ENCODE measurements at places on chromosomes 1 and 21.

GRCh38 chr1:162456323-162456722 is 41.3 kb upstream of the UHMK1 start:
- no peak for DNase-seq

DNA sequence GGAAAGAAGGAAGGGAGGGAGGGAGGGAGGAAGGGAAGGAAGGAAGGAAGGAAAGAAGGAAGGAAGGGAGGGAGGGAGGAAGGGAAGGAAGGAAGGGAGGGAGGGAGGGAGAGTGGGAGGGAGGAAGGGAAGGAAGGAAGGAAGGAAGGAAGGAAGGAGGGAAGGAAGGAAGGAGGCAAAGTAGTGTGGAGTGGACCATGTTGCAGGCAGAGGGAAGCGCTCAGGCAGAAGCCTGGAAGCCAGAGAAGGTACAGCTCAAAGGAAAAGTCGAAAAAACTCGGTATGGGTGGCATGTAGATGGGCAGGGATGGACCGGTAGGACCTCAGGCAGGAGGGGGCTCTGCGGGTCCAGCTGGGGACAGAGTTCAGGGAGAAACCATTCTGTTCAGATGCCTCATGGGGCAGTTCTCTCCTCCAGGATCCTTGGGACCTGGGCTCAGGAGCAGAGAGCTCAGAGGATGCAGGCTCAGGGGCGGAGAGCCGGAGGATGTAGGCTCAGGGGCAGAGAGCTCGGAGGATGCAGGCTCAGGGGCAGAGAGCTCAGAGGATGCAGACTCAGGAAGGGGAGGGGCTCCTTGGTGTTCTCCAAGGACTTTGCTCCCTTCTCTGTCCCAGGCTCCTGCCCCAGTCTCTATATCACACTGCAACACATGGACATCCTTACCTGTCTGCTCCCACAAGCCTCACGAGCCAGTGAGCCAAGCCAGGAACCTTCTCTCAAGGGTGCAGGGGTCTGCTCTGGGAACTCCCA is 13.6 kb upstream of the PADI3 start:
- no peak for DNase-seq

DNA sequence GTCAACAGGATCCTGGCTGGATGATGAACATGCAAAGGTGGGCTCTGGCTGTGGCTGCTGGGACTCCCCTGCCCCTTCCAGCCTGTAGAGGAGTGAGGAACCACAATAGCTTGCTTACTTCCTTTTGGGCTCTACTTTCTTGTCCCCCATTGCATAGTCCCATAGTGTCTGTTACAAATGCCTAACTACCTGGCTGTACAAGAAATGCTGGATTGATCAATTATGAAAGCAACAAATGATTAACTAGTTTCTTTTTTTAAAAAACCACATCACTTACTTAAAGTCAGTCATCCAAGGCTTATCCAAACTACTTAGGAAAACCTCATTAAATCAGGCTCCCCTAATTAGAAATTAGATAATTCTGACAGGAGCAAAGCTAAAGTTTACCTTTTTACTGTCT is 514.1 kb upstream of the PKN2 start:
- no peak for DNase-seq

GRCh38 chr1:175192111-175192629 is 406 bp downstream of the KIAA0040 start:
- DNase-seq: no peak

GRCh38 chr1:204577794-204578478 is 61.7 kb downstream of the MDM4 start:
- DNase-seq: no peak

- DNase-seq: no peak
Observed at GRCh38 chr1:89347296-89347695, 16.6 kb upstream of the GBP6 start.

DNA sequence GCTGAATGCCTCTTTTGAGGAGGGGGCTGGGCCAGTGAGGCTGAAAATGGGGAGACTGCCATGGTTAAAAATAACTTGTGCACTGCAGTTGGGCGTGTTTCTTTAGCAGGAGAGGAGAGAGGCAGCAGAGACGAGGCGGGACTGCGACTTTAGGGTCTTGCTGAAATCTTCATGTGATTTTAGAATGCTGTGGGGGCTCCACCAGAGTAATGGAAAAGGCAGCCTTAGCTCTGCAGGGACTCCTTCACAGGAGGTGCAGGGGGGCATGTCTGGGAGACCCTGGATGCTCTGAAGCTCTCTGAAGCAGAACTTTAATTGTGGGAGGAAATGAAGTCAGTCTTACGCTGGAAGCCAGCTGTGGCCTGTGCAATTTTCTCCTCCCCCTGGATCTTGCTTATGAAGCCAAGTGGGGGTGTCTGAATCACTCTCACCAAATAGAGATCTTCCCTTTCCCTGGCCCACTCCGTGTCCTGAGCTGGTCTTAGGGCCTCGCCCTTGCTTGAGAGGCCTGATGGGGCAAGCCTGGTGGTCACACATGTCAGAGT is 60.8 kb downstream of the NDUFS5 start:
- DNase-seq: no peak

Data from GM04504 (cell line).